Uterus (tissue), 4 donors: ENCODE measurements at places on chromosomes 12 and 14. TPM values are rescaled to one million over a fixed set of nuclear protein-coding genes. Genes with fewer than 3 reads are reported as not detected.

The PPM1H gene
- 2.0 TPM for total RNA-seq

The CCND2 gene
- total RNA-seq = 49.4 TPM

The IFI27L2 gene
- total RNA-seq = 14.3 TPM

The NTS gene
- 0.88 TPM for total RNA-seq
